Nucleus accumbens (tissue), 56 donors: ENCODE measurements at places on chromosomes 5 and 9.

DNA sequence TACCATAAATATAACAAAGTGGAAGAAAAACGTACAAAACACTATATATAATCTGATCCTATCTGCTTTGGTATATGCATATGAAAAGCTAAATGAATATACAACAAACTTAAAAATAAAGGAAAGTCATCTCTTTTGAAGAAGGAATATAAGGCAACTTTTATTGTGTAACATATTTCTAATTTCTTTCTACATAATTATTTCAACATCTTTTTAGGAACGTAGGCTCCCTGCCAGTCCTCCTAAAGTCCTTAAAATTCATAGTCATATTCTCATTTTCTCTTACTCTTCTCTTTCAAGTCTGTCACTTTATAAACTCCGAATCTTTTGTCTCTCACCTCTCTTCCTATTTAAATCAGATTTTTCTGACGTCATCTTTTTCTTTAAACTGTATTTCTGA is 9.6 kb downstream of the DEPDC1B start:
- no peak for DNase-seq

- DNase-seq: peak; percentile 53
Observed at GRCh38 chr5:1800472-1801221, 560 bp upstream of the NDUFS6 start.

GRCh38 chr9:92947268-92948037 is at the start of gene FGD3:
TSS of gene FGD3 (plus strand) at chr9:92947523. CDS start at chr9:92976257, 28,734 bp downstream.
- no peak for DNase-seq

- DNase-seq: no peak
Observed at GRCh38 chr5:139178935-139179334, 19.2 kb downstream of the SIL1 start.

GRCh38 chr9:94785215-94786169 is 59.0 kb downstream of the AOPEP start:
- DNase-seq: no peak

DNA sequence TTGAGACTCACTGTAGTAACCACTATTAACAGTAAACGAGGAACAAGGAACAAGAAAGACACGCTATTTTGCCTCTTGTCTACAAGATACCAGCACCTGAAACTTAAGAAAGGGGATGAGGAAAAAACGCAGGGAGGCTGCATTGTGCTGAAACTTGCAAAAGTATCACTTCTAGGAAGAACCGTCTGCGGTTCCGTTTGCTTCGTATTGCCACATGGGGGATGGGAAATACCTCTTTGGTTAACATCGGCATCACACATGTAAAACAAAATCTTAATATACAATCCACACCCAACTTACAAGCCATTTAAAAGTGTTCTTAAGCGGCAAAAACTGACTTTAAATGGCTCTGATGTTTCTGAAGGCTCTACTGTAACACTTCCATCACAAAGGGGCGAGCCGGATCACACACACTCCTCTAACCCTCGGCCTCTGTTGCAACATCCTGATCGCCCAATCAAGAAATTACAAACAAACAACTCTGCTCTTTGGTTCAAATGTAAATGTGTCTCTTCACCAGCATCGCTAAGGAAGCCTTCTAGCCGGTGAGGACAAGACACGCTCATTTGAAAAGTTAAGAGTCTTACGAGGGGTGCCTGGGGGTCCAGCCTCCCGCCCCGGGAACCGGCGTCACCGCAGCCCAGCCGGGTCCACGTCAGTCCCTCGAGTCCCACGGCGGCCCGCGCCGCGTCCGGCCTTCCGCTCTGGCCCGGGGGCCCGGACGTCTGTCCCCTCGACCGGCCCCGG is 621 bp downstream of the SEC16A start:
- no peak for DNase-seq

- no peak for DNase-seq
Observed at GRCh38 chr9:2396622-2397285, 224.8 kb upstream of the VLDLR start.

- no peak for DNase-seq
Observed at GRCh38 chr9:75372499-75373268, 284.4 kb downstream of the OSTF1 start.

GRCh38 chr5:10460252-10460906 is 18.7 kb downstream of the ROPN1L start:
- DNase-seq: peak; percentile 19

- no peak for DNase-seq
Observed at GRCh38 chr5:37198842-37199241, 50.3 kb downstream of the CPLANE1 start.

DNA sequence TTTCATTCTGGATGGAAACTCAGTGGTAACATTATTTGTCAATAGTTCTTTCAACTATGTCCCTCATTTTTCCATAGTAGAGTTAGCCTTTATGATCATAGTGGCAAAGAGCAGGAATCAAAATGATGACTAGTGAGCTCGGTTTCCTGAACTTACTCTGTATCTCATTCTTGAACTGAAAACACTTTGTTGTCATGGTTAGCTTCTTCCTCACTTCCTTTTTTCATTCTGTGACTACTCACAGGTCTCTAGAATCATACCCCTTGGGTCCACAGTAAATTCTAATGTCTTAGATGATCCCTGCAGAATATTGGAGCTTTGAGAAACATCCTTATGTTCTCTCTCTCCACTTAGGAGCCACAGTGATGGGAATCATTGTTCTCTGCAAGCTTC is 29.4 kb upstream of the RECK start:
- DNase-seq: no peak

DNA sequence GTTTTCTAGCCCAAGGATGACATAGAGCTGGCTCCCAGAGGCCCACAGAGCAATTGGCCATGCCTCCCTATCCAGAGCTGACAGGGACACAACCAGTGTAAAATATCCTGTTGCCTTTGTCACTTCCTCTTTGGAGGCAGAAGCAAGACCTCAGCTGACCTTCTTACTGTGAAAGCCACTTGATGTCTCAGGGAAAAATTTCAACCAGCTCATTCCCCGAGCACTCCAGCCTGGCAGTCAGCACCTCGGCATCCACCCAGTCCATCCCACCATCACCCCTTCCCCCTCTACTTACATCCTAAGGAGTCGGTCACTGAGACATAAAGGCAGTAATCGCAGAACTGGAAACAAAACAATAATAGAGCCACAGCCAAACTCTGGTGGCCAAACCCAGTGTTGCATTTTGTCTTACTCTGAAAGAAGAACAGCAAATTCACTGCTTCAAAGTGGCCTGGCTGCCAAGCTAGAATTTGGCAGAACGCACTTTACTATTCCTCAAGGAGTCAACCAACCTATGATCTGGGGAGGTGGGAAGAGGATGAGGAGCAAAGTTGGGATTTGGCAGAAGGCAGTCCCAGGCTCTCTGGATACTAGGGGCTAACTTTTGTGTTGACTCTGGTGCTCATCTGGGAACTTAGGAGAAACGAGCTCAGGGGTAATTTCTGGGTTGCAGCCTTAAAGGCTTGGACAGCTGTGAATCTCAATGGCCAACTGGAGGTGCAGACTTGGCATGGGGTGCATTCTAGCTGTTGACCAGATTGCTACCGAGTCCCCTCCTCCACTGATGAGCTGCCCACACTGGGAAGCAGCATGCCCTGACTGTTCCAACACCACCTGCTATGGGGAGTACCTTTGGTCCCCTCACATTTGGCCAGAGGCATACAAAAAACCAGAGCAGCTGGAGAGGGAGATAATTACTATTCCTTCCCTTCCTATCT is 13.6 kb downstream of the NIPAL4 start:
- no peak for DNase-seq

- peak; percentile 79 for DNase-seq
Observed at GRCh38 chr9:113593682-113594281, 130.3 kb downstream of the RGS3 start.

DNA sequence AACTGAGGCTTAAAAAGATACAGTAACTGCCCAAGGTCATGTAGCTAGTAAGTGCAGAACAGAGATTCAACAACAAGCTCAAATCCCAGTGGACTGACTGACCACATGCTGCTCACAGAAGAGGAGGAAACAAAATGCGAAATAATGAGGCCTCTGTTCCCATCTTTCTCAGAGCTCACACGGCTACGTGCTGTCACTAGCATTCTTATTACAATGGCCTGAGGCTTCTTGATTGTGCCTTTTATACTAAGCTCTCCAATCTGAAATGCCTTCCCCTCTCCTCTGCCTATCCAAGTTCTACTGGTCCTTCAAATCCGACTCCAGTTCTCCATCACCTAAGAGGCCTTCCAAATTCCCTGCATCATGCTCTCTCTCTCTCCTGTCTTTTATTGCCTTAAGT is 26.0 kb downstream of the SGTB start:
- peak; percentile 8 for DNase-seq

GRCh38 chr5:97363577-97363976 is 180.5 kb upstream of the RIOK2 start:
- DNase-seq: no peak

DNA sequence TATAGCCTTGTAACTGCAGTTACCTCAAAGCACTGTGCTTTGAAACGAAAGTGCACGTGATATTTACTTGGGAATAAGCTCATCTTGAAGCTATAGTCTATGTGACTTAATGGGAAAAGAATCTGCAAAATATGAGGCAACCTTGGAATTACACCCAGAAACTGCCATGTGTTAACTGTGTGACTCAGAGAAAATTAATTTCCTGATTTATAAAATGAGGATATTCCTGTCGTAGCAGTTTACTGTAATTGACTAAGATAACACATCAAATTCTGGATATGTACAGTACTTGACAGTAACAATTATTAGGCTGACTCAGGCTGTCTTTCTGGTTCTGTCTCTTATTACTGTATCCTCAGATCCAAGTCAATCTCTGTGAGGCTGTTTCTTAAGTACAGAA is 1079.9 kb upstream of the ACO1 start:
- no peak for DNase-seq

GRCh38 chr5:124908581-124909451 is 162.4 kb upstream of the ZNF608 start:
- no peak for DNase-seq
